CD4-positive, alpha-beta T cell treated with Interleukin-4 for 1 hour (primary cell): ENCODE measurements at places on chromosomes 13 and 19.

GRCh38 chr13:101523154-101524131 is 71.0 kb downstream of the ITGBL1 start:
- no peak for DNase-seq

DNA sequence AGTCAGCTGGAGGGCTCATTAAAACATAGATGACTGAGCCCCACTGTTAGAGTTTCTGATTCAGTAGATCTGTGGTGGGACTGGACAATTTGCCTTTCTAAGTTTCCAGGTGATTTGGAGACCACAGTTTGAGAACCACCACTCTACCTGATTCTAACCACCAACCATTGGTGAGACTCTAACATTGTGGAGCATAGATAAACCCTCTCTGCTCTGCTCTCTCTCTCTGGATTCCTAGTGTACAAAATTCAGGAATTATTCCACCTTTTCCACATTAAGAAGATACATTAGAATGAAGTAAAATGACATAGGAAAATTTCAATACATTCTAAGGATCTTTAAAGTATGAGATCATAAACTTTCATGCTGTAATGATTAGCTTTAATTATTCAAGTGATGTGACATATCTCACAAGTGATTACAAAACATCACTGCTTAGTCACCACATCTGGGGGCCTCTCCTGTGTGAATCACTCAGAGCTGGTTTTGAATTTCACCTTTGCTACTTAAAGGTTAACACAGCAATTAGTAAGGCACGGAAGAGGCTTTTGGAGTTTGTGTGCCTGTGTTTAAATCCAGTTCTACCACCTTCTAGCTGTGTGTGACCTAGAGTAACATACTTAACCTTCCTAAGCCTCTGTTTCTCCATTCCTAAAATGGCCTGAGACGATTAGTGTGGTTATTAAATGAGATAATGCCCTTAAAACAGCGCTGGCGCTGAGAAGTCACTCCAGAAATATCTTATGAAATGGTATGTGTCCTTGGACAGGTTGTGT is 78.5 kb upstream of the NBEA start:
- no peak for DNase-seq

GRCh38 chr13:75415171-75415570 is 66.8 kb downstream of the TBC1D4 start:
- DNase-seq = no peak

DNA sequence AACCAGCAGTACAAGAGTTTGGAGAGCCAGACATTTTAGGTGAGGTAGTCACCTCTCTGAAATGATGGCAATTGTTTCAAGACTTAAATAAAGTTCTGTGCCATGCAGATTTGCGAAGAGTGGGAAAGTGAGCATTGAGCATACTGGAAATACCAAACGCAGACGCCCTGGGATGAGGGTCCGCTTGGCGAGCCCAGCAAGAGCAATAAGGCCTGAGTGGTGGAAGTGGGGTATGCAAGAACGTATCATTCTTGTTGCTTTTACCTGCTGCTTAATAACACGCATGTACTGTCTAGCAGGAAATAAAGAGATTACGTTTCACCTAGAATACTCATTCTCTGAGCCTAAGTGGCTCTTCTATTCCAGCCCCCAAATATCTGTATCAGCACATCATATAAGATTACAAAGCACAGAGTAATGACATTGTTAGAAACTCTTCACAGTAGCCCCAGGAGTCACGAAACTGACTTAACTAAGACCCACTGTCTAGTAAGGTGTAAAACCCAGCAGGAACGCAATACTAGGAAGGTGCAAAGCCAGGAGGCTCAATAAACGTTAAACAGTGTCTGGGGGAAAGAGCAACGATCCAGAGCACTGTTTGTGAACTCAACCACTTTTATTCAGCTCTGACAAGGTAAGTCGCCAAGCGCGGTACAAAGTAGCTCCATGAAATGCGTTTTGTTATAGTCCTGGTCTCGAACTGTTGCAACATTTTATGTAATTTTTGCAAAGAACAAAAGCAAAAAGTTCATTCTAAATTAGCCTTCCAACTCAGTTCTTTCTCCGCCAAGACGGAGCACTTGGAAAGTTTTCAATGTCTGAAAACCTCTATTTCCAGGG is 1.2 kb downstream of the RCBTB2 start:
- DNase-seq = peak; percentile 42

DNA sequence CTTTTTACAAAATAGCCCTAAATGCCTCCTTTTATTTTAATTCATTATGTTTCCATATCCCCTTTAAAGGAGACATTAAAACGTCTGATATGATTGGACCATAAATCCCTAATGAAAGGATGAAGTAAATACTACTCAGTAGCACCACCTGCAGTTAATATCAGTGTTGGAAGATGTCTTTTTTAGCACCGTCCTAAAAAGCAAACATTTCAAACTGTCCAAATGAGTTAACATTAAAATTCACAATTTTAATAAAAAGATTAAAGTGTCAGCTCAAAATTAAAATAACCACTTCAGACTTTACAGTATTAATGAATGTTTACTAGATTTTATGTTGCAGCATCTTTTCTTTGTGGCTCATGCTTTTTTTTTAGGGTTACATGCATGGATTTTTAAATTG is 12.3 kb downstream of the ZNF507 start:
- no peak for DNase-seq

- DNase-seq = no peak
Measured at GRCh38 chr13:20370815-20371421, 138.8 kb upstream of the GJB6 start.

GRCh38 chr13:23724196-23724970 is 154.2 kb downstream of the TNFRSF19 start:
- DNase-seq = no peak

DNA sequence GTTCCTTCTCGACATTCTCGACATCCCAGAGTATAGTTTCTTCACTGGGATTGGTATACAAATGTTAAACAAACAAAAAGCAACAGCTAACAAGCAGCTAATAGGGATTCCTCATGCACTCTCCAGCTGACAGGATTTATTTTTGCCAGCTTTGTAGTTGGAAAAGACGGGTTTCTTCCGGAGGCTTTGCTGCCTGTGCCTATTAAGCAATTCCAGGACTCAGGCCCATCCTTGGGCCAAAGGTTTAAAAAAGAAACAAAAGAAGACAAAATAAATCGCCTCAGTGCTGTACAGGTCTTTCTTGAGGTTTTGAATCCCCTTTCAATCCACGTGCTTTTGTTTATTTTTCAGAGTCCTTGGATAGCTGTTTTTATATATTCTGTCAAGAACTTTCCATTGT is 1414.5 kb upstream of the PCDH9 start:
- DNase-seq = no peak

- DNase-seq = no peak
Measured at GRCh38 chr19:2139385-2140137, 11.8 kb downstream of the AP3D1 start.

GRCh38 chr13:98297051-98297450 is 120.0 kb upstream of the RNF113B start:
- DNase-seq = no peak

DNA sequence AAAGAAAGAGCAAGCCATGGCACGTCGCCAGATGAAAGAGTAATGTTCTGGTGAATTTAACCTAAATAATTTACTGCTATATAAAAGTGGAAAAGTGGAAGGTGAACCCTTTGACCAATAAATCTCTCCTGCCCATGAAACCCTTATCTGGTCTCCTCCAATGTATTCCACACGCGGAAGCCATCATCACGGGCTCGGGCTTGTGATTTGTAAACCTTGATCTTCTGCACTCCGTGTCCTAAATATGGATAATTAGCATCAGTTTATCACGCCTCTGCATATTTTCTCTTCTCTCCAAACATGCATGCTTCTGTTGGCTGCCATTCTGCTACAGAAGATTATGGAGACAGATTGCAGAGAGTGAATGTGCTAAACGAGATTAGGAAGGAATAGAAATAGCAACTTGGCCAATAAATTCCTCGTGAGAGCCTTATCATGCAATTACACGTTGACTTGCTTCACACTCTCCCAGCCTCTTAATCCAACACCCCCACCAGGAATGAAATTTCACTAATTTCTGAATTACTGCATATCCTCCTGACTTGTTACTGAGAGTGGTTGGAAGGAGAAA is 34.5 kb downstream of the SOX1 start:
- DNase-seq = no peak

DNA sequence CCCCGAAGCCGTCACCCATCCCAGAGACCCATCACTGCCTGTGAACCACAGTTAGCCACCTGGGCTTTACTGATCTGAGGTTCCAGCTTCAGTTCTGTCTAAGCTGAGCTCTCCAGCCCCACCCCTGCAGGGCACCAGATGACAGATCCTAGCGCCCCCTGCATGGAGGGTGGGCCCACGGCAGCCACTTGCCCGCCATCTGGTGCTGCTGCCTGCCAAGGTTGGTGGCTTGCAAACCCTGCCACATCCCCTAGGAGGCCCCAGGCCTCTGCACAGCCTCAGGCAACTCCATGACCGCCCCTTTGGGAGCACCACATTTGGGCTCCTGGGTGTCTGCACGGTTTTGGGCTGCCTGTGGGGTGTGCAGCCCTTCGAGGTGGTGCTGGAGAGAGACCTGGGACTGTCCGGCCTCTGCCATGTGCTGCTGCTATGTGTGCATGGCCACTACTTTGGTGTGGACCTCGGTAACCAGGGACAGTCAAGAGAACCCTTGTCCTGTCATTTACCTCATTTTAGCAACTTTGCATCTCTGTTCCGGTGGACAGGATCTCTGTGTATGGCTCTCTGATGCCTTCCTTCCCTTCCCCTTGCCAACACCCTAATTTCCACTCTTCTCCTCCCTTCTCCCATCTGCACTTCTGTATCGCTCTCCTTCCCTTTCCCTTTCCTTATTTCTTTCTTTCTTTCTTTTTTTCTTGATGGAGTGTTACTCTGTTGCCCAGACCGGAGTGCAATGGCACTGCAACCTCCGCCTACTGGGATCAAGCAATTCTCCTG is 17.4 kb upstream of the SDHAF1 start:
- DNase-seq = no peak

GRCh38 chr19:33684538-33685232 is 62.9 kb downstream of the CHST8 start:
- DNase-seq = no peak

- DNase-seq = no peak
Measured at GRCh38 chr13:37806666-37807065, 62.9 kb downstream of the TRPC4 start.

DNA sequence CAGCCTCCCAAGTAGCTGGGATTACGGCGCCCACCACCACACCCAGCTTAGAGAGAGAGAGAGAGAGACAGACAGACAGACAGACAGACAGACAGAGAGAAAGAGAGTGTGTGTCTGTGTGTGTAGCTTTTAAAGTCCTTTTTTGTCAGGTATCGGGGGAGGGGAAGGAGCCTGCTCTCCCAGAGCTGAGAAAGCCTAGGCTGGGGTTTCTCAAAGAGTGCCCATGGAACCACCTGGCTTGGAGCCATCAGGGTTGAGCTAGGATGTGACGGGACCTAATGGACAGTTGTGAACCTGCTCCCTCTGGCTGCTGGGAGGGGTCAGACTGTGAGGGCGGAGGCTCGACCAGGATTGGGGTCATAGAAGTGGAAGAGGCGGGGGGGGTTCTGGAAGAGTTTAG is 16.6 kb downstream of the RFX1 start:
- no peak for DNase-seq

GRCh38 chr13:42574435-42575311 is 721 bp downstream of the TNFSF11 start:
- DNase-seq = peak; percentile 23

- DNase-seq = no peak
Measured at GRCh38 chr19:23075031-23075733, 41.6 kb upstream of the ZNF730 start.

DNA sequence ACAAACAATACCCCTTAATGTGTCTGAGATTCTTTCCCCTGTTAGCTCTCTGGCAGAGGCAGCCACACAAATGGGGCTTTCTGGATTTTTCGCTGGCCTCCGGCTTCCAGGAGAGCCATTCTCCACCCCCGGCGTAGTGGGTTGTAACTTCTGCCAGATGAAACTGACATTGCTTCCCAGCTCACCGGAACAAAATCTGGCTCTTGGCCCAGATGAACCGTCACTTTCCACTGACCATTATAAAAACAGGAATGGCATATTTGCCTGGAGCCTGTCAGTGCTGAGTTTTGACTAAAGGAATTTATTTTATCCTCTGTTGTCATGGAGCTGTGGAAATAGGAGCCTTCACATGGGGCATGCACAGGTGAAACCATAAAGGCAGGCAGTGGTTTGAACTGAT is 120.6 kb upstream of the GPR12 start:
- no peak for DNase-seq

GRCh38 chr19:35039881-35040825 is 1.4 kb upstream of the HPN start:
- no peak for DNase-seq

DNA sequence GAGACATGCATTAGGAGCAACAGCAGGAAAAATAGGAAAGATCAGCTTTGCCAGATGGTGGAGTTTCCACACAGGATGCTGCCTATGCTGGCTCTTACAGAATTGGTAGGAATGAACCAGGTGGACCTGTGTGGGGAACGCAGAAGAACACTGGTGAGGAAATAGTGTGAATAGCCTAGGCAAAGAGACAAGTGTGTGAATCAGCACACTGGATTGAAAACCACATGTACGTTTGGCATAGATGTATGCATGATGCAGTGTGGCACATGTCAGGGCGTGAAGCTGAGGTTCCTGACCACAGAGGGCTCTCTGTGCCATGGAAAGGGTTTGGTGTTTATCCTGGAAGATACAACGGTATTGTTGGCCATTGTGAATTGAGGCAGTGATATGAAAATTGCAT is 156.5 kb upstream of the SLC10A2 start:
- DNase-seq = no peak

- no peak for DNase-seq
Measured at GRCh38 chr13:102793611-102794355, 5.0 kb downstream of the POGLUT2 start.

DNA sequence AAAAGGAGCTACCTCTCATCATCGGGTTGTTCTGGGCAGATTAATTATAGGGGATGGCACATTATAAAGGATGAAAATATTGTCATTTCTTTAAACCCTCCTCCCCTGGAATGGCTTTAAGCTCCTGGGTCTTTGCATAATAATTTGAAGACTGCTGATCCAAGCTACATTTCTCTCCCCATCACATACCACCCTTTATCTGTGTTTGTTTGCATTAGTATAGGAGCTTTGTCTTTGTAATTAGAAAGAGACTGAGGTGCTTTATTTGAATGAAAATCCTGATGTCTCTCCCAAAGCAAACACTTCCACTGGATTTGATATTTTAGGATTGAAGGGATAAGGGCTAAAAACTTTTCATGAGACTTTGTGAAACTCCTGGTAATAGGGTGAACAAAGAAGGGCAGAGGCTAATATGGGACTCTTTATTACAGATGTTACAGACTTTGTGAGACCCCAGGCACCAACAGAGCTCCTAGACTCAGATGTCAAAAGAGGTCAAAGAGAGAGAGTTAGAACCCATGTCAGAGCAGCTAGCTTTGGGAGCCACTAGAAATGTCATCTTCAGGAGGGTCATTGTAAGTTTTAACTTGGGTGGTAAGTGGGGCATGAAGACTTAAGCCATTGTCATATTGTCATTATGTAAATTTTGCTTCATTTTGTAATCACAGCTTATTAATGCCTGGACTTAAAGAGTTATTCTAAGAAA is 75.3 kb upstream of the RXFP2 start:
- no peak for DNase-seq
